ENCODE measurements at places on chromosomes 5 and 9.

- no peak for DNase-seq
These were observed 117.6 kb upstream of the HAND1 start for GRCh38 chr5:154595662-154596061.

DNA sequence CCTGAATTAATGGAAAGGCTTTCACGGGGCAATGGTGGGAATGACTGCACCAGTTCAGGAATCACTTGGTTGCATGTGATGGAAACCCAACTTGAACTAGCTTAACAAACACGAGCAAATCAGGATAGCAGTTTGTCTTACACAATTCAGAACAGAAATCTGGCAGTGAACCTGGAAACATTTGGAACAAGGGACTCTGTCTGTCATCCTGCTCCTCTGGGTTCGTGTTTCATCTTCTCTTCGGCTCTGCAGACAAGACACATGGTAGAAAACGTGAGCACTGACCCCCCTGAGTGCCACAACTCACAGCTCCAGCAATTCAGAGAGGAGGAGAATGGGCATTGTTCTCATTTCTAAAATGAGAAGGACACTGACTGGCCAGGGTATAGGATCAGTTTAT is 218.1 kb upstream of the NREP start:
- DNase-seq = no peak

DNA sequence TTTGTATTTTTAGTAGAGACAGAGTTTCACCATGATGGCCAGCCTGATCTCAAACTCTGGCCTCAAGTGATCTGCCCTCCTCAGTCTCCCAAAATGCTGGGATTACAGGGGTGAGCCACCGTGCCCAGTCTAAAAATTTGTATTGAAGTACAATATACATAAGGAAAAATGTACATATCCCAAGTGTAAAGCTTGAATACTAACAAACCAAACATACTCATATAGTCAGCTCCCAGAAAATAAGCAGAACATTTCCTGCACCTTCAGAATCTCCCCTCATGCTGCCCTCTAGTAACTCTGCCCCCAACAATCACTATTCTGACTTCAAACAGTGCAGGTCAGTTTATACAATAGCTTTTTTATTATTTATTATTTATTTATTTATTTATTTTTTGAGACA is 1.6 kb upstream of the NOL6 start:
- no peak for DNase-seq

GRCh38 chr5:126122942-126123341 is 300.3 kb upstream of the GRAMD2B start:
- DNase-seq = no peak

GRCh38 chr9:72583370-72583769 is 62.0 kb downstream of the TMC1 start:
- no peak for DNase-seq

DNA sequence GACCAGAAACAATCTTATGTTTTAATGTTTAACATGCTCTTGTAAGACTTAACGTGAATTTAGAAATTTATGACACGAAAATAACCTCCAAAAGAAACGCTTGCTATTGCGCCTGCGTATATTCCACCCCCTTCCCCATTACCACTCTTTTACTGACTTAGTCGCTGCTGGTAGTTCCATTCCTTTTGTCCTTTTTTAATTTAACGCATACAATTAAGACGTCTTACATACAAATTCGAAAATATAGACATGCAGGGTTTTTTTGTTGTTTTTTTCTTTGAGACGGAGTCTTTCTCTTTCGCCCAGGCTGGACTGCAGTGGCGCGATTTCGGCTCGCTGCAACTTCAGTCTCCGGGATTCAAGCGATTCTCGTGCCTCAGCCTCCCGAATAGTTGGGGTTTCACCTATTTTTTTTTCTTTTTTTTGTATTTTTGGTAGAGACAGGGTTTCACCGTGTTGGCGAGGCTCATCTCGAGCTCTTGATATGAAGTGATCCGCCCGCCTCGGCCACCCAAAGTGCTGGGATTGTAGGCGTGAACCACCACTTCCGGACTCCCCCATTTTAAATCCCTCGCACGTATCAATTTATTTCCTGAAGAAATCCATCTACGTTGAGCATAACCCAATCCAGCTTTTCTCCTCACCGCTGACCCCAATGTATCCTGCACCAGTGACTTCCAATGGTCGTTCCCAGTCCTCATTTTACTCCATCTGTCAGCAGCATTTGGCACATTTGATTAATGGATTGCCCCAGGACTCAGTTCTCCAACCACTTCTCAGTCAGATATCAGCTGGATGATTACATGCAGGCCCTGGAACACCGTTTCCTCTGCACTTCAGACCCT is 684 bp upstream of the MED7 start:
- DNase-seq = no peak

- no peak for DNase-seq
These were observed 2.1 kb upstream of the CAMLG start for GRCh38 chr5:134736173-134736812.

DNA sequence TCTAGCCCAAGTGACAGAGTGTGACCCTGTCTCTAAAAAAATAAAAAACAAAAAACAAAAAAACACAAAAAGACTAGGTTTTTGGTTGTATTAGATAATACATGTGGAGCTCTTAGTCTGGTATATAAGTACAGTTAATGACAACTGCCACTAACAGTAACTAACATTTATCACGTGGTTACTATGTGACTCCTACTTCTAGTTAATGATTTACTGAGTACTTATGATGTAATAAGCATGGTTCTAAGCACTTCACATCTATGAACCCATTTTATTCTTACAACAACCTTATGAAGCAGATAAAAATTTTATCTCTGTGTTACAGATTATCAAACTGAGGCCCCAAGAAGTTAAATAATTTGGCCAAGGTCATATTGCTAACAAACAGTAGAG is 6.1 kb upstream of the TMEFF1 start:
- no peak for DNase-seq
